Tibial artery (tissue), 4 donors: ENCODE measurements at places on chromosomes 3 and 15.
A peak's percentile ranks its signal among the peaks of the same experiment; 100 is the strongest.

GRCh38 chr3:192062186-192062585 lies 601.2 kb downstream of the PYDC2 start:
- no peak for DNase-seq

GRCh38 chr15:48868536-48868935 lies 9.4 kb upstream of the EID1 start:
- no peak for DNase-seq

DNA sequence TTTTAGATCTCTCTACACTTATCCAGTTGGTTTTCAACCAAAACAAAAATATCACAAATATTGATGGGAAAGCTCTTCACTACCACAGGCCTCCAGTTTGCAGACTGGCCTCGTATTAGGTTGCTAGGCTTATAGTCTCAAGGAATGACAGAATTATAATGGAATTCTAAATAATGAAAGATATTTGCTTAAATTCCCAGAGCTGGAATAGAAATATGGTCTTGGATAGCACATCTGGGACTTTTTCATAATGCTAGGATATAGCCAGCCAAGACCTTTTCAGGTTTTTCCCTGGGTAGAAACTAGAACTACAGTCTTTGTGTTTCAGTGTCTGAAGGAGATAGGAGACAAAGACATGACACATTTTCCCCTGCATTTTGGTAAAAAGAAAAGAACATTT lies 121.9 kb upstream of the STAC start:
- DNase-seq: no peak

DNA sequence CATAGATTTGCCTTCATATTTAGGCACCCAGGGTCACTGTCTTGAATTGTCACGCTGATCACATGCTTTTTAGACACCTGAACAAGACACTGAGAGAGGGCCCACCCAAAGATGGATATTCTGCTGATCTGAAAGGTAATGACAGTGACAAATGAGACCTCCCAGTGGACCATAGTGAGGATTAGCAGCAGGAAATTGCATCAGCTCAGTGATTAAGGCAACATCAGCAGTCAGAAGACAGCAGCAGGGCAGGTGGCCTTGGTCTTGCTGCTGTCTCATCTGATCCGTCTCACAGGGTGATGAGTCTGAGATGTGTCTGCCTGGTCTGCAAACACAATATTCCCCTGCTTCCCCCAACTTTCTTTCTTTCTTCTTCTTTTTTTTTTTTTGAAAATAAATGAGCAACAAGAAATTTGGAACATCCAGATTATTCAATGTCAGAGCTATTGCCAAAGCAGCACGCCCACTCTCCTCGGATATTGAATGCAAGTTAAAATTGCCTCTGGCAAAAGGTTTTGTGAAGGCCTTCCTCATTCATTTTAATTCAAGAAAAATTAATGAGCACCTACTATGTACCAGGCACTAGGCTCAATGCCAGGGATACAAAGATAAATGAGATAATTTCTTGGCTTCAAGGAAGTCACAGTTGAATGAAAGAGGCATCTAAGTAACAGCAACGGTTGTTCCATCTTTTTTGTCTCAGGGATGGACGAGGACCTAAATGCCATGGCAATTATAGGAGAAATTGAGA lies 14.1 kb downstream of the OTOL1 start:
- no peak for DNase-seq

- DNase-seq: no peak
Measured at GRCh38 chr15:33722673-33723015, 245.7 kb upstream of the CHRM5 start.

- DNase-seq: no peak
Measured at GRCh38 chr3:110419096-110419495, 652.5 kb upstream of the NECTIN3 start.

GRCh38 chr3:107429320-107430181 lies 52.3 kb downstream of the CCDC54 start:
- peak; percentile 69 for DNase-seq

- no peak for DNase-seq
Measured at GRCh38 chr15:66655997-66656396, 46.0 kb upstream of the SMAD6 start.

- DNase-seq: no peak
Measured at GRCh38 chr3:71786217-71786549, 1.2 kb upstream of the PROK2 start.

DNA sequence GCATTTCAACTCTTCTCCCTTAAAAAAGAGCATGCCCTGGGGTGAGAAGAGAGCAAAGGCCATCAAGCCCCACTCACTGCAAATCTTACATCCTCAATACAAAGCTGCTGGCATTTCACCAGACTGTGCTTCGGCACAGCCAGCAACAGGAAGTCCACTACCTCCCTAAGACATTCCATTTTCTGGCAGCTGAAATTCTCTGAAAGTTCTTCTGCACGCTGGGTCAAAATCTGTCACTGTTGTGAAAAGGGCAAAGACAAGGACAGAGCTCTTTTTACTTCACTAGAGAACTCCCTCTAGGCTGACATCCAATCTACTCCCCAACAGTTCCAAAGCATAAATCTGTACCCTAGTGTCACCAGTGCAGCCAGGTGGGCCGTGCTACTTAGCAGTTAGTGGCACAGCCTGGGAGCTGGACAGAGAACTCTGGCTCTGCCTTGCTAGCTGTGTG lies 6.3 kb downstream of the MTMR10 start:
- no peak for DNase-seq

DNA sequence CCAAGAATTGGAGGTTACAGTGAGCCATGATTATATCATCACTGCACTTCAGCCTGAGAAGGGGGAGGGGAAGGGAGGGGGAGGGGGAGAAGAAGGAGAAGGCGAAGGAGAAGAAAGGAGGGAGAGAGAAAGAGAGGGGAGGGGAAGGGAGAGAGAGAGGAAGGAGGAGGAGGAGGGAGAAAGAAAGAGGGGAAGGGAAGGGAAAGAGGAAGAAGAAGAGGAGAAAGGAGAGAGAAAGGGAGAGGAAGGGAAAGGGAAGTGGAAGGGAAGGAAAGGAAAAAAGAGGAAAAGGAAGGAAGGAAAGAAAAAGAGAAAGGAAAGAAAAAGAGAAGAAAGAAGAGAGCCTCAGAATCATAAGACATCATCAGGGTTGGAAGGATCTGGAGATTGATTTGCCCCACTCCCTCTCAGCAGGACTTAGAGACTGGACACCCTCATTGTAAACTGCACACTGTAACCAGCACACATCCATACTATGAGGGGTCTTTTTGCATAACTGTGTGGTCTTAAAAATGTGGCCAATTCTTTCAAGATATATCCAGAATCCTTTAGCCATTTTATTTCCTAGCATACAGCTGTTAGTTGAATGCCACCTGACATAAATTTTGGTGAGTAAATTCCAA lies 130.9 kb downstream of the CMSS1 start:
- DNase-seq: no peak

DNA sequence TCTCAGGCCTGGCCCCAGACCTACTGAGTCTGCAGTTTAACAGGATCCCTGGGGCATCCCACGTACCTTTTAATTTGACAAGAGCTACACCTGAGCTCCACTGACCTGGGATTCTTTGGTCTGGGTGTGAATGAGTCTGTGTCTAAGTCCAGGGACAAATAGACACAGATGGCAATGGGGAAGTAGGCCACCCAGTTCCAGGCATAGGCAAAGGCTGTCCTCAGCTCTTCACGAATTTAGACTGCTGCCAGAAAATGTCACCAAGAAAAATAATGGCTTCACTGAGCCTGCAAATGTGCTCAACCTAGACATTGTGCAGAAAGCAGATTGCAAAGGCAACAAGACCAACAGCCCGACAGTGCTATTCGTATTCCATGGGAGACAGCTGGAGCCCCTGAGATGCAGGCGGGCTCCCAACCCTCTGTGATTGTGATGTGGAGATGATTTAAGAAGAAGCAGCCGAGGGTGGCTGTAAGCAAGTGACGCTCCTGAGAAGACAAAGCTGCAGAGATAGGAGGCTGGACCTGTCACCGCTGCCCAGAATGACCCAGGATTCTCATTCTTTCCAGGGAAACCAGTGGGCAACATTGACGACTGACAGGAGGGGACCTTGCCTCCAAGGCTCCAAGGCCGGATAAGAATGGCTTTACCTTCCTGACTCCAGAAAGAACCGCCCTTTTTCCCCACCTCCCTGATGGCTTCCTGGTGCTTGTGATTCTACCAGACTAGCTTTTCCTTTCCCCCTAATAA lies 39.8 kb upstream of the IREB2 start:
- DNase-seq: no peak

GRCh38 chr15:80875568-80876347 lies 96.6 kb downstream of the CEMIP start:
- no peak for DNase-seq

DNA sequence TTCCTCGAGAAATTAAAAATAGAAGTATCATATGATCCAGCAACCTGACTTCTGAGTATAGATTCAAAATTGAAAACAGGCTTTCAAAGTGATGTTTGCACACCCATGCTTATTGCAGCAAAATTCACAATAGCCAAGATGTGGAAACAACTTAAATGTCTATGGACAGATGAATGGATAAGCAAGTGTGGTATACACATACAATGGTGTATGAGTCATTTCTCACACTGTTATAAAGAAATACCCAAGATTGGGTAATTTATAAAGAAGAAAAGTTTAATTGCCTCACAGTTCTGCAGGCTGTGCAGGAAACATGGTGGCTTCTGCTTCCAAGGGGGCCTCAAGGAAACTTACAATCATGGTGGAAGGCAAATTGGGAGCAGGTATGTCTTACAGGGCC lies 100.8 kb downstream of the KLF13 start:
- no peak for DNase-seq

DNA sequence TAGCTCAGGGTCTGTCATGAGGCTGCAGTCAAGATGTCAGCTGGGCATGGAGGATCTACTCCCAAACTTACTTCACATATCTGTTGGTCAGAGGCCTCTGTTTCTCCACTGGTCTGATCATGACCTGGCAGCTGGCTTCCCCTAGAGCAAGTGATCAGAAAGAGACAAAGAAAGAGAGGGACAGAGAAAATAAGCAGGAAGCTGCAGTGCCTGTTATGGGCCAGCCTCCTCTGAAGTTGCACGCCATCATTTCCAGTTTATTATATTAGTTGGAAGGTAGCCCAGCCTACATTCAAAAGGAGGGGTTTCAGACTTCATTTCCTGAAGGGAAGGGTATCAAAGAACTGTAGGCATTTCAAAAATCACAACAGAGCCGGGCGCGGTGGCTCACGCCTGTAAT lies 5.0 kb upstream of the RPP25 start:
- no peak for DNase-seq

GRCh38 chr15:38714309-38715072 lies 149.9 kb upstream of the RASGRP1 start:
- no peak for DNase-seq

DNA sequence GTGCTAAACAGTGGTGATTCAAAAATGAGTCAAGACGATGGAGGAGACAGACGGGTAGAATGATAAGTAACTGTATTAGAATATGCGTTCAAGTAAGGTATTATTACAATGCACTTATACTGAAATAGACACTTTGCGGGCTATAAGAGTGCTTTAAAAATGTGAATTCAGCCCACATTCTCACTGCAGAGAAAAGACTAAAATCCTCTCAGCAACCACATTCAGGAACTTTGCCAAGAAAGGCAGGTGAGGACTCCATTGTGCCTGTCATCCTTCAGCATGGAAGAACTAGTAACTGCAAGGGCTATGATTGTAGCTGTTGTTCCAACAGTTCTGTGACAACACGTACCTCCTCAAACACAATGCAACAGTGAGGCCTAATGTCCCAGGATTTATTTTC lies 272.0 kb downstream of the RORA start:
- no peak for DNase-seq

GRCh38 chr3:99218468-99218867 lies 317.0 kb upstream of the DCBLD2 start:
- DNase-seq: no peak

DNA sequence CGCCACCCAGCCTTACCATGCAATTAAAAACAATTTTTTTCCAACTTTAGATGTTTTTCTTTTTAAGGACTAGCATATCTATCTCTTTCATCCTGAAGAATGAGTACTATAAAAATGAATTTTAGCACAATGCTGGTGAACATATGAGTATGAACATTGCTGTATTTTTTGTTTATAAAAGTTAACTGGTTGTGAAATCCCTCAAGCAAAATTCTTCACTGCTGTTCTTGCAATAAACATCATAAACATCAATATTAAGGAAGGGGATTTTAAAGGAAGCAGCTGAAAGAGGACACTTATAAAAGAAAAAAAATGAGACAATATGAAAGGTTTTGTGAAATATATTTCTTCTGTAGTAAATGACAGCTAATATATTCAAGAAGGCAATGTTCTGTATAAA lies 3.0 kb downstream of the PLSCR4 start:
- no peak for DNase-seq

DNA sequence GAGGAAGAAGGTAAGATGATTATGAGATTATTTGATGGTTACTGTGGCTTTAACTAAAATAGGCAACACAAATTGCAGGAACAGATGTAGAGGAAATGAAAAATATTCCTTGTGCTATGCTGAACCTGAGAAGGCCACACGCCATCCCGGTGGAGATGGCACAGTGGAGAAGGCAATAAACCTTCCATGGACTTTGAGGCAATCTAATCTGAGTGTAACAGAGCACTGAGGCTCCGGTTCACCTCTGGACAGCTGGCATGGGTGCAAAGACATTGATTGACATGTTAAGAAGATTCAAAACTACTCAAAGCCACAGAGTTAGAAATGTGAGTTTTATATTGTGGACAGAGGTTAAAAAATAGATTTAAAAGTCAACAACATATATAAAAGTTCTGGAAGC lies 535.7 kb downstream of the AGBL1 start:
- DNase-seq: no peak

DNA sequence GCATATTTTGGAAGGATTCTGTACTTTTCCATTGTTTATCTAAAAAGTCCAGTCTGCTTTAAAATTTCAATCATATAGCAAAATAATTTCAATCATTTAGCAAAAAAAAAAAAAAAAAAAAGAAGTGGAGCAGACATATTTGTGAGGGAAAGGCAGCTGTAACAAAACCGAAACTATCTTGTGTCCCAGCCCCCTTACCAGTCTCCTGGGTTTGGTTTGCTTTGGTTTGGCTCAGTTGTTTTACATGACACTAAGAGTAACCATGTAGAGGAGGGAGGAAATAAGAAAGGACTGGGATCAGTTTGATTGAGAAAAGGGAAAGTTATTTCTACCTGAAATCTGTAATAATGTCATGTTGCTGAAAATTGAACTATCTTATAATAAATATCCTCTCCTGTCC lies 158.8 kb upstream of the GADL1 start:
- DNase-seq: no peak

GRCh38 chr3:23356923-23357322 lies 153.8 kb downstream of the UBE2E2 start:
- DNase-seq: no peak

GRCh38 chr15:82272154-82272553 lies 9.5 kb downstream of the SAXO2 start:
- no peak for DNase-seq
